ENCODE measurements at places on chromosomes 11 and 22.

DNA sequence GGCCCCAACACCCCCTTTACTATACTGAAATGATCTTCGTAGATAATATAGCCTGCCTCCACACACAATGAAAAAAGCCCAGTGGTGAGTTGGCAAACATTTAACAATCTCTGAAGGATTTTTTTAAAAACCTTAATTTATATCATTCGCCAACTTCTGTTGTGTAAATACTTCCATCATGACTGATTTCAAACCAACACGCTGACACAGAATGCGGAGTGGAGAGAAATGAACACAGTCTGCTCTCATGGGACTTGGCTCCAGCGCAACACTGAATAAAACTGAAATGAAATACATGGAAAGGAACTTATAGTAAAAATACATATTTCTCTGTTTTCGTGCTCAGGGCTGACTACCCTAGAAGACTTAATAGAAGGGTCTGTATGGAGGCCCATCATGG lies 61.3 kb upstream of the WNT11 start:
- DNase-seq: no peak

GRCh38 chr11:119798656-119799055 lies 69.7 kb upstream of the NECTIN1 start:
- no peak for DNase-seq

- DNase-seq: no peak
These were observed 303.4 kb upstream of the SYN3 start for GRCh38 chr22:33361581-33361980.

DNA sequence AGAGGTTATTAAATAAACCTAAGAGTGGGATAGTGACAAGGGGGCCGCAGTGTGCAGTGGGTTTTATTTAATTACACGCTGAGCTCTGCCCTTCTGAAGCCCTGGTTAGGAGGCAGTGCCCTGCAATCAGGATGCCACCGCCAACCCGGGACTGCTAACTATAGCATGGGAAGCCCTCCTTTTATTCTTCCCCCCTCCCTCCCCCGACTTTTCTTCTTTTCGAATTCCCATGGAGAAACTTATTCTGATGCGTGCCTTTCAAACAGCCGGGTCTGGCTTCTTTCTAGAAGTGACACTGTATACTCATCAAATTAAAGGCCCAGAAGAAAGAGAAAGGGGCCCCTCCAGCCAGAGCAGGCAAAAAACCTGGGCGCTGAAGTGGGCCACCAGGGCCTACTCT lies 91.3 kb upstream of the ANO1 start:
- DNase-seq: no peak

- no peak for DNase-seq
These were observed 2.9 kb upstream of the OR52J3 start for GRCh38 chr11:5043380-5043779.

DNA sequence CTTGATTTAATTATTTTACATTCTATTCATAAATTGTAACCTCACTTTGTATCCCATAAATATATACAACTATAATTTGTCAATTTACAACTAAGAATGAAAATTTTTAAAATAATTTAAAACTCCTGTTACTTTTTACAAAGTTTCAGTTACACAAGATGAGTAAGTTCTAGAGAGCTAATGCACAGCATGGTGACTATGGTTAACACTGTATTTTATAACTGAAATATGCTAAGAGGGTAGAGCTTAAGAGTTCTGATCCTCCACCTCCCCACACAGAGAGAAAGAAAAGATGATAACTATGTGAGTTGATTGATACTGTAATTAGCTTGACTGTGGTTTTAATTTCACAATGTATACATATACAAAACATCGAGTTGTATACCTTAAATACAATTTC lies 412.5 kb upstream of the DDI1 start:
- DNase-seq: no peak

DNA sequence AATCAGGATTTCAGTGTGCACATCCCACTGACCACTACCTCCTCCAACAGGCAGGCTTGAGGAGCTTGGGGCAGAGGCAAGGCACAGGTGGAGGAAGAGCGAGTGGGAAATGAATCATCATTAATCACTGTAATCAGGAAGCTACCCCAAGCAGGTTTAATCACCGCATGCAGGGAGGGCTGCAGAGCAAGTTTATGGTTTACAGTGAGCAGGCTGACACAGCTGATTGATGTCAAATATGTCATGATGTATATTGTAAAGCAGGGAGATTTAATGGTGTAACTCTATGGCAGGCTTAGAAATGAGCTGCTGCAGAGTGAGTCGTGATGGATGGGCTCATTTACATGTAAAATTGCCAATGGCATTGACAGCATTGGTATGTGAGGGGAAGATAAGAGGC lies 441.0 kb downstream of the NTM start:
- no peak for DNase-seq

DNA sequence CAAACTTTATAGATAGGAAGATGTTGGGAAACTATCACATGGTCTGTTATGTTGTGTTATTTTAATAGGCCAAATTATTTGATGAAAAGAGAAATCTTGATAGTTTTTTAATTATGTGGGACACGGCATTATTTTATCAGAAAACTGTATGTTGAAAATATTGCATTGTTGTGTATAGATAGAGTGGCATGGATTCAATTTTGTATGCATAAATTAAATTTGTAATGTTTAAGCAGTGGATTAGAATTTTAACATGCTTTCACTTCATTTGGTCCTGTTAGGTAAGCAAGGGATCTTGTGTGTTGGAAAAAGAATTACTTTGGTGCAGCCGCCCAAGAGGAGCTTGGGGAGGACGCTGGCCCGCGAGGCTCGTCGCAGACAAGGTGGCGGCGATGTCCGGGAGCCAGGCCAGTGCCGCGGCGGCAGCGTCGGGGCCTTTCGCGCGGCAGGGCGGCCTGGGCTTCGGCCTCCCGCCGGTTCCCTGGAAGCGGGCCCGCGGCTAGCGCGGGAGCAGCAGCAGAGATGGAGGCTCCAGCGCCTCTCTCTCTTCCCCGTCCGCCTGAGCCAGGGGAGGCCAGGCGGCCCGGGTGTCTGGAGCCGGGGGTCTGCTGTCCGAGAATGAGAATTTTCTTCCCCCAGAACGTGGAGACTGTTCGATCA lies 82.7 kb downstream of the GGT1 start:
- DNase-seq: no peak

DNA sequence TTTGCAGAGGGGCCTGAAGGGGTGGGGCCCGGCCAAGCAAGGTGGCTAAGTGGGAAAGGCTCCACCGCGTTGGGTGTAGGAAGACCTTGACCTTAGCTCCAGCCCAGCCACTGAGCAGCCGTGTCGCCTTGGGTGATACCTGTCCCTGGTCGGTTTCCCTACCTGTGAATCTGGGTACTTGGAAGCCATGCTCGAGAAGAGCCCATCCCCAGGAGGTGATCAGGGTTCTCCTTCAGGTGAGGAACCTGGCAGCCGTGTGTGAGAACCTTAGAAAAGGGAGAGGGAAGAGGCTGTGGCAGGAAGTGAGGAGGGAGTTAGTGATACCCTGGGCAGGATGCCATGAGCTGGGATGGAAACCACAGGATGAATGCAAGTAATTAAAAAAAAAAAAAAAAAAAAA lies 21.6 kb downstream of the PPARA start:
- peak; percentile 80 for DNase-seq

DNA sequence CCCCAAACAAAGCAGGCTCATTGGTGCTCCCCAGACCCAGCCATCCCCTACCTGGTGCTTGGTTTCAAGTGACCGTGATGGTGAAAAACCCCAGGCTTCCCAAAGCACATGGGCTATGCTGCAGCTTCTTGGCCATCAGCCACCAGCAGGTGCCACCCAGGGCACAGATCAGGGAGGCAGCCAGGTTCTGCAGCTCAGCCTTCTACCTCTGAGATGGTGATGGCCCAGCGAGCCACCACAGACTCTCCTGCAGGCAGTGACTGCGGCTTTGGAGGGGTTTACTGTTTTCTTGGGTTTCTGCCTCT lies 70.0 kb upstream of the ALX4 start:
- no peak for DNase-seq

DNA sequence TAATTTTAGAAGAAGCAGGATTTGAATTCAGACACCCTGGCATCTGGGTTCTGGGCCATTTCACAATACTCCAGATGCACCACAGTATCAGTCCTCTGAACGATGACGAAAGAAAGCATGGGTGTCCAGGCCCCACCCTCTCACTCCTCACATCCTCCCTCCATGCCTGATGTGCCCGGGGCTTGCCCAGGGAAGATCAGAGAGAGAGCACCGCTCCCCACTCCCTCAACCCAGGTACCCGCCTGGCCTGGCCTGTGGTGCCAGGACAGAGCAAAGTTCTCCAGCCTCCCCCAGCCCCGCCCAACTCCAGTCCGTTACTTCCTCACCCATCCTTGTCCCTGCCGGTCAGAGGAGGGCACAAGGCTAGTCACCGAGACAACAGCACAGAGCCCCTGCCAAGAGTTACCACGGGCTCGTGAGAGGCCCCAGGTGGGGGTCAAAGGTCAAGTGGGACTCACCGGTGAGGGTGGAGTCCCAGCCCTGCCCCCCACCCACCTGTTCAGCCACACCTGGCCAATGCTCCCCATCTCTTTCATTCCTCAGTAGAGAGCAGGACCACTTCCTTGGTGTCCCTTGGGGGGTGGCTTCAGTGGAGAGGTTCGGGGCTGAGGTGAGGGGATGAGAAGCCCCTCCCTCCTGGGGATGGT lies 8.1 kb downstream of the BCL9L start:
- peak; percentile 67 for DNase-seq

DNA sequence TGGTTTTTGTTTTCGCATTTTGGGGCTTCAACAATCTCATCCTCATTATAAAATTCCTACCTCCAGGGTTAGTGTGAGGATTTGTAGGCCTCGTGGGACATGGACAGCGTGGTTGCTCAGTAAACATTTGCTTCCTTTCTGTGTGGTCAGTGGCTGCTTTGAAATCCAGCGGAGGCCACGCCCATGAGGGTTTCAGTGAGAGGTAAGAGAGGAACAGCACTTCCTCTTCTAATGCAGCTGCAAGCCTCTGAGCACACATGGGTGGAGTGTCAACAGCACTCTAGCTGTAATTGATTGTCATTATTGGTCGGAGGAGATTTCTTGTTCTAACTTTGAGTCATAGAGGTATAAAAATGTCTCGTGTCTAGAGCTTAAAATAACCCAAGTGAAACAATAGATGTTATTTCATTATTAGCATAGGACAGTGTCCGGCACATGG lies 6.0 kb upstream of the ARHGAP42 start:
- peak; percentile 89 for DNase-seq

- DNase-seq: no peak
These were observed 107.3 kb downstream of the XKR3 start for GRCh38 chr22:16717699-16718558.

GRCh38 chr11:27626269-27626937 lies 73.9 kb downstream of the BDNF start:
- DNase-seq: no peak

DNA sequence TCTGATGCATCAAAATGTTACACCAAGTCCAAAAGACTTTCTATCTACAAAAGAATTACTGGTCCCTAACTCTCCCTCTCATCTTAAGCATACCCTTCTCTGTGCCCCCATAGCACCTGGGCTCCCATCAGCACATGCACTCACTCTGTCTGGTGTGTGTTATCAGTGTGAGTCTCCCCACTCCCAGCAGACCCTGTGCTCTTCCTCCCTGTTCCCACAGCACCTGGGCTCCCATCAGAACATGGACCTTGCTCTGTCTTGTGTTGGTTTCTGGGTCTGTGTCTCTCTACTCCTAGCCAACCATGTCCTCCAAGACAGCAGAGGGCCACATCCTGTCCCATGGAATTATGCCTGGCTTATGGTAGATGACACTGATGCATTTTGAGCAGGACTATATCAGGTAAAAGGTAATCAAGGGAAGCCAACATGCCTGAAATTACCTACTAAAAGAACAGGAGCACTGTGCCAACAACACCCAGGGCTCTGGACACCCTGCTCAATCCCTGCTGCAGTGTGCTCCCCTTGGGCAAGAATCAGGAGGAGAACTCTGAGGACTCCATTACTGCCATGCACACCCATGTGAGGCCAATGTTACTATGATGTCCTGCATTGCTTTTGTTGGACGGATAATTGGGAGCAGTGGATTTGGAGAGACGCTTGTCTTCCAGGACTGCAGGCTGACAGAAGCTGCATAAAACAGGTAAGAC lies 34.3 kb downstream of the GAB4 start:
- DNase-seq: no peak

DNA sequence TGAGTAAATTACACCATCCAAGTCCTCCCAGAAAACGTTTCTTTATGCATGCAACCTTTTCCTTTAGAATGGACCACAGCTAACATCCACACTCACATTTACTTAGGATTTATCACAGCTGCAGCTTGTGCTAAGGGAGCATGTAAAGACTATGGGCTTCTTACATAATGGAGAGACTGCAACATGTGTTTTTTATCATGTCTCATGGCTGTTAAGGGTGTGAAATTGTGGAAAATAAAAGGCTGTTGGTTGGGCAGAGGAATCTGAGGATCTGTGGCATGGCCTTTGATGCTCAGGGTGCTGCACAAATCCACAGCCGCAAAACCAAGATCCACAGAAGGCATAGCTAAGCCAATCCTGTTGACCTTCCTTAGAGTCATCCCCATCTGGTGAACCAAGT lies 112.0 kb upstream of the MTNR1B start:
- no peak for DNase-seq

DNA sequence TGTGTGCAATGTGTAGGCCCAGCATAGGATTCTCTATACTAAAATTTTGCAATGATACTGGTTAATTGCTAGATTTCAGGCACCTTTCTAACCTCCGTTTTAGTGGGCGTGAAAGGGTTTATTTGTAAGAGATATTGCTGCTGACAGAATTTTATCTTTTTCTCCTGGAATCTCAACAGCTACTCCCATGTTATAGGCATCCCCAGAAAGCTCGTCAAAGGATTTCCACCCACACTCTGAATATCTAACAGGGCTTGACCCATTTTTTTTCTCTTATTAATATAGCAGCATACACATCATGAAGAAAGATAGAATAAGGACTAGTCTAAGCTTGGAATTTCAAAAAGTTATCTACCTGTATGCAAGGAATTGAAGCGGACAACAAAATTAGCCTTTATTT lies 124.5 kb downstream of the METTL15 start:
- DNase-seq: no peak

DNA sequence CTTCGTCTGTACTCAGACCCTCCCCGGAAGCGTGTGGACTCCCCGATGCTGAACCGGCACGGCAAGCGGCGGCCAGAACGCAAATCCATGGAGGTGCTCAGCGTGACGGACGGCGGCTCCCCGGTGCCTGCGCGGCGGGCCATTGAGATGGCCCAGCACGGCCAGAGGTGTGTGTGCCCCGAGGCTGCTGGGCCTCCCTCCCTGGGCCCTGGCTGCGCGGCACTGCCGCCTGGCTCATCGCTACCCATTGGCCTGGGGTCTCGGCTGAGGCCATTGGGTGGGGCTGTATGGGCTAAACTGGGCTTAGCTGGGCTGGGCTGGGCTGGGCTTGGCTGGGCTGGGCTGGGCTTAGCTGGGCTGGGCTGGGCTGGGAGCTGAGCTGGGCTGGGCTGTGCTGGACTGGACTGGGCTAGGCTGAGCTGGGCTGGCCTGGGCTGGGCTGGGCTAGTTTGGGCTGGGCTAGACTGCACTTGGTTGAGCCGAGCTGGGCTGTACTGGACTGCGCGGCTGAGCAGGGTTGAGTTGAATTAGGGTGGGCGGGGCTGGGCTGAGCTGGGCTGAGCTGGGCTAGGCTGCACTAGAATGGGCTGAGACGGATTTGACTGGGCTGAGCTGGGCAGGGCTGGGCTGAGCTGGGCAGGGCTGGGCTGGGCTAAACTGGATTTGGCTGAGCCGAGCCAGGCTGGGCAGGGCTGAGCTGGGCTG lies 40.7 kb downstream of the MOB2 start:
- DNase-seq: no peak

- DNase-seq: no peak
These were observed 72.9 kb downstream of the TMEM135 start for GRCh38 chr11:87110443-87111131.

Measured in left colon (tissue), 2 donors.